GM23248 (cell line): ENCODE measurements at places on chromosomes 7 and 10.
A peak's percentile ranks its signal among the peaks of the same experiment; 100 is the strongest.

GRCh38 chr7:107989618-107990373, 13.2 kb downstream of the LAMB1 start:
- peak; percentile 83 for DNase-seq

DNA sequence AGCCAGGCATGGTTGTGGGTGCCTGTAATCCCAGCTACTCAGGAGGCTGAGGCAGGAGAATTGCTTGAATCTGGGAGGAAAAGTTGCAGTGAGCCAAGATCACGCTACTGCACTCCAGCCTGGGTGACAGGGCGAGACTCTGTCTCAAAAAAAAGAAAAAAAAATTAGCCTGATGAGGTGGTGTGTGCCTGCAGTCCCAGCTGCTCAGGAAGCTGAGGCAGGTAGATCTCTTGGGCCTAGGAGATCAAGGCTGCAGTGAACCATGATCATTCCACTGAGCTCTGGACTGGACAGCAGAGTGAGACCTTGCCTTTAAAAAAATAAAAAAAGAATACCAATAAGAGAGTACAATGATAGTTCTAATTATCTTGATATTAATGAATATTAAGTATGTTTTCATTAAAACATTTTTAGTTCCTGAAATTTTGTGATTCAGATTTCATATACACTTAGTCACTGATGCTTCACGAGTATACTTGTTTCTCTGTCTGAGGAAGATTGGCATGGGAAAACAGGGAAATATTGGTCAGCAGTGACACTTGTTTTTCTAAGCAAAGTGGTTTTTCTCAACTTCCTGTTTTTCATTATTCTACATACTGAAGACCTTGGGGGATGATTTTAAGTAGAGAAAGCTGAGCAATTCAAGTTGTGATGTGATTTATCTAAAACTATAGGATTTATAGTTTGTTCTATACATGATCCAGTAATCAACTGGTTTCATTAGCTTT, 76.8 kb downstream of the ADK start:
- peak; percentile 78 for DNase-seq

- DNase-seq = no peak
Observed at GRCh38 chr7:42805601-42806000, 106.3 kb downstream of the C7orf25 start.

- no peak for DNase-seq
Observed at GRCh38 chr10:72593963-72594362, 31.9 kb downstream of the MICU1 start.
